ENCODE measurements at places on chromosomes 13 and 19.

- no peak for DNase-seq
Observed at GRCh38 chr19:53671663-53672062, 39.9 kb downstream of the DPRX start.

DNA sequence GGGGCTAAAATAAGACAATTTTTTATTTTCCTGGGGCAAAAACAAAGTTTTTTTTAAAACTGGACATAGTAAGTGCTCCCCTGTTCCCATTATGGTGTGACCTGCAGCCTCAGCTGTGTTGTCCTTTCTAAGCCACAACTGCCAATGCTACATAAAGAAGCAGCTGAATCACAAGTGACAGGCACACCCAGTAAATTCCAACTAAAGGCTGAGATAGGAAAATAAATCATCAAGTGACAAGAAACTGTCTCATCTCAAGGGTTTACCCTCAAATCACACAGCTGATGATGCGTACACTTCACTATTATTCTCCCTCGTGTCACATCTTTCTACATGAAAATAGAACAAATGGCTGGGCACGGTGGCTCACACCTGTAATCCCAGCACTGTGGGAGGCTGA, 28.7 kb downstream of the STK24 start:
- DNase-seq, result no peak

GRCh38 chr19:13579388-13580060, 73.2 kb upstream of the CACNA1A start:
- DNase-seq, result no peak

GRCh38 chr19:15640294-15640903, at the start of gene CYP4F3:
Gene CYP4F3, plus strand, starts transcription at chr19:15640897. Its CDS starts 519 bp downstream, at chr19:15641416.
- peak; percentile 18 for DNase-seq

GRCh38 chr19:48455908-48456562, 661 bp downstream of the KCNJ14 start:
- DNase-seq, result no peak

GRCh38 chr13:100433475-100433874, 155.1 kb downstream of the GGACT start:
- no peak for DNase-seq

DNA sequence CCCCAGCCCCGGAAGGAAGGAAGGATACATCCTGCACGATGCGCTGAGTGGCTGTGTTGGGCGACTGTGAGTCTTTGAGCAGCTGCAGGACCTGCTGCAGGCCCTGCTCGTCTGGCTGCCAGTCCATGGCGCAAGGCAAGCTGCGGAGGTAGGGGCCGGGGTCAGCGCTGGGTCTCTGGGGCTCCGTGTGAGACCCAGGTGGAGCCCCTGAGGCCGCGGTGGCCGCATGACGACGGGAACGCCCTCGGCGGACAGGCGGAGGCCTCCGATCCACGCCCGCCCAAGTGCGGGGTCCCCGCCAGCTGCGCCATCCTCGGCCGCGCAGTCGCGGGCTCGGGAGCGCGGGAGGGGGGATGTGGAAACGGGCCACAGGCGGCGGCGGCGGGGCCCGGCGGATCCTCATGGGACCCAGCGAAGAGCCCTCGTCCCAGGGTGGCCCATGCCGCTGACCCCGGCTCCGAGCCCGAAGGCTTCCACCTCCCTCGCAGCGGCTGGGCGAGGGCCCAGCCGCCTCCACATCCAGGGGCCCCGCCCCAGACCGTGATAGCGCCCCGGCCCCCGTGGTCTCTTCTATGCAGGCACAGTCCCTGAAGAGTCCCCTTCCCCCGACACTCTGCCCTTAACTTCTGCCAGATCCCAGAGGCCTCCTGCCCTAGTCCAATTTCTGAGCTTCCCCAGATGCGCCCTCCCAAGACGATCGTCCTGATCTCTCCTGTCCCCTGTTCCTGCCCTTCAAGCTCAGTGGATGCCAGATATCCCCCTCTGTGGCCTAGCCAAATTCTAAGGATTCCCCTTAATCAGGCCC, 2.7 kb downstream of the TNPO2 start:
- peak; percentile 5 for DNase-seq

DNA sequence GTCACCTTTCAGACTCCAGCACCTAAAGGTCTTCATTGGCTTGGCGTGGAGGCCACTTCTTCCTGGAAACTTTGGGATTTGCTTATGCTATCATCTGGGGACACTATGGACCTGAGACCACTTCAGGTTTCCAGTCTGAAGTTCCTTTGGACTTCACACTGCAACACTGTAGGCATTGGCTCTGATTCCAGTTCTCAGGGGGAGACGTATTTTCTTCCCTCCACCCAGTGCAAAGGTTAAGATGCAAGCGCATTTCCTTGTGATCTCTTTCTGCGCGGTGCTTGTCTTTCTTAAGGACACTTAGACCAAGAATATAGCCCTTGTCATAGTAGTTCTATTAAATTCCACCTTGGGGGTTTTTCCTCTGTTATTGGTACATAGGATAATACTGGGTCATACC, 299.8 kb downstream of the TSHZ3 start:
- DNase-seq, result no peak

DNA sequence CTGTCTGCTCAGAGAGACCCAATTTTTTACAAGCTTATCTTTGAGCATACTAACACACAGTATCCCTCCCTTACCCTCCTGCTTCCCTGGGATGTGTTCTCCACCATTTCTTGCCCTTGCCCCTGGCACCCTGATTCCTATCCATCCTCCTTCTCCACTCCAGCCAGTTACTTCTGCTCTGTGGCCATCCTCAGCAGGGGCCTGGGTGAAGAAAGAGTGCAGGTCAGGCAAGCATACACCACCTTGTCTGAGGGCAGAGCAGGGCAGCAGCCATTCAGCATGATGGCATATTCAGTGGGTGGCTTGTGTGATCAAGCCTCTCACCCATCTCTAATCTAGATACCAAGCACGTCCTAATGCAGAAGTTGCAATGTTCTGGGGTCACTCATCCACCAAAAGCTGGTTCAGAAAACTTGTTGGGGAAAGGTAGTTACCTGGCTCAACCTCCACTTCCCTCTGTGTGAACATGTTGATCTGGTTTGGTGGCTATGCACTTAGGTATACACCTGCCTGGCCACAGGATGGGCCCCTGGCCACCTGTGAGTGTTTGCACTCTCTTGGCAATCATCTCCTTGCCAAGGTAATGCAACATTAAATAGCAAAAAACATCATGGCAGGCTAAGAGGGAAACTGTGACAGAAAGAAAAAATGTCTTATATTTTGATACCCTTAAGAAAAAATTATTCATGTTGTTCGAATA, 900.3 kb upstream of the MIR17HG start:
- no peak for DNase-seq

- DNase-seq, result no peak
Observed at GRCh38 chr13:95624020-95624419, 20.5 kb downstream of the DZIP1 start.

DNA sequence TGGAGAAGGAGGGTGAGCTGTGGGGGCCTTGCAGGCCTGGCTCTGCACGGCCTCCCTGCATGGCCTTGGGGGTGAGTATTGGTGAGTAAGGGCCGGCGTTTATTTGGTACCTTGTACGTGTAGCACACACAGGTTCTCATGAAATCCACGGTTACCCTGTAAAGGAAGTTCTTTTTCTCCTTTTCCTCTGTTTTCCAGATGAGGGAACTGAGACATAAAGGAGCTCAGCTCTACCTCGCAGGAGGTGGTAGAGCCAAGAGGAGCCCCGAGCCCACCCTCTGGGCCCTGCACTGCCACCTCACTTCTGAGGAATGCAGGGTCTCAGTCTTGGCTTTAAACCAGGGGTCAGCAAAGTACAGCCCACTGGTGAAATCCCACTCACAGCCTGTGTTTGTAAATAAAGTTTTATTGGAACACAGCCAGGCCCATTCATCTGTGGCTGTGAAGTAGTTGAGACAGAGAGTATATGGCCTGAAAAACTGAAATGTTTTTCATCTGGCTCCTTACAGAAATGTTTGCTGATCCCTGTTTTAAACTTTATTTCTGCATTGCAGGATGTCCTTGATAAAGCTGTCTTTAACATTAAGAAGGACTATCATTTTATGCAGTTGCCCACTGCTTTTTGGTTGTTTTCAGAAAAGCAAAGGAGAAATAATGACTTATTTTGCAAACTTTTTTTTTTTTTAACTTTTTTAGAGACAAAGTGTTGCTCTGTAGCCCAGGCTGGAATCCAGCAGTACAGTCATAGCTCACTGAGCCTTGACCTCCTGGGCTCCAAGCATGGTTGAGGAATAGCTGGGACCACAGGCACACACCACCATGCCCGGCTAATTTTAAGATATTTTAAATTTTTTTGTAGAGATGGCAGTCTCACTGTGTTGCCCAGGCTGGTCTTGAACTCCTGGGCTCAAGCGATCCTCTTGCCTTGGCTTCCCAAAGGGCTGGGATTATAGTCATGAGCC, 6.4 kb downstream of the EPN1 start:
- DNase-seq, result no peak

- DNase-seq, result no peak
Observed at GRCh38 chr13:107767119-107767518, 448.2 kb downstream of the LIG4 start.

GRCh38 chr19:43468354-43469159, 3.1 kb upstream of the LYPD3 start:
- DNase-seq, result no peak

DNA sequence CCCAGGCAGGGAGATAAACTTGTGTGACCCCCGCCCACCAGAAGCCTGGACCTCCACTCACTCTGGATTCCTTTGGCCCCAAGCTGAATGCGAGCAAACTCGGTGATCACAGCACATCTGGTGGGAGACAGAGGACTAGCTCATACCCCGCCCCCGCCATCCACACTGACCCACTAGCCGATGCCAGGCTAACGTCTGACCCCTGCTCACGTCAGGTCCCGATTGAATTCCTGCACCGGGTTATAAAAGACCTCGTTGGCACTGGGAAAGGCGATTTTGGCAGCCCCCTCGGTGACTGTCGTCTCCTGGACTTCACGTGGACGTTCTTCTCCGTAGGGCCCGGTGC, 631 bp downstream of the TRMT1 start:
- no peak for DNase-seq

GRCh38 chr13:22121146-22121739, 450.4 kb downstream of the FGF9 start:
- DNase-seq, result no peak

DNA sequence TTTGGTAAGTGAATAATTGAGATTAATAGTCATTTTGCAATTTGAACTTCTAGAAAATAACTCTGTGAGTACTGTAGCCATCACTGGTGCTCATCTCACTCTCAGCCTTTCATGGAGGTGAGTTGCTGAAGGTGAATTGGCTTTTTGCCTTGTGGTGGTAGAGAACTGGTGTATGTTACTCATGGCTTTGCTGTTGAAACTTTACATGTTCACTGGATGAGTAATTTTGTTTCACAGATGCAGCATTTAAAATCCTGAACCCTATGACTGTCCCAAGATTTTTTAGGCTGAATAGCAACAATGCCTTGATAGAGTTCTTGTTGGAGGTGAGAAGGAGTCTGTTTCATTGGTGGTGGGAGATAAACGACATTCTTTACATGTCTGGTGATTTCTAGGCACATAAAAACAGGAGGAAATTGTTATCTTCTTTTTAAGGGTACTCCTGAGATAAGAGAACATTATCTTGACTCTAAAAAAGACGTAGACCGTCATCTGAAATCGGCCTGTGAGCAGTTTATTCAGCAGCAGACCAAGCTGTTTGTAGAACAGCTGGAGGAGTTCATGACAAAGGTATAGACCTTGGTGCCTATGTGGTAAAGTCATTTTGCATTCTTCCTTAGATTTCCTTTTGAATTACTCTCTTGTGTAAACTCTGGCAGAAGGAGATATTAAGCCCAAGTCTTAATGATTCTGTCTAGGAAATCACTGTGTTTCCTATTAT, 53.9 kb downstream of the COG3 start:
- DNase-seq, result no peak

DNA sequence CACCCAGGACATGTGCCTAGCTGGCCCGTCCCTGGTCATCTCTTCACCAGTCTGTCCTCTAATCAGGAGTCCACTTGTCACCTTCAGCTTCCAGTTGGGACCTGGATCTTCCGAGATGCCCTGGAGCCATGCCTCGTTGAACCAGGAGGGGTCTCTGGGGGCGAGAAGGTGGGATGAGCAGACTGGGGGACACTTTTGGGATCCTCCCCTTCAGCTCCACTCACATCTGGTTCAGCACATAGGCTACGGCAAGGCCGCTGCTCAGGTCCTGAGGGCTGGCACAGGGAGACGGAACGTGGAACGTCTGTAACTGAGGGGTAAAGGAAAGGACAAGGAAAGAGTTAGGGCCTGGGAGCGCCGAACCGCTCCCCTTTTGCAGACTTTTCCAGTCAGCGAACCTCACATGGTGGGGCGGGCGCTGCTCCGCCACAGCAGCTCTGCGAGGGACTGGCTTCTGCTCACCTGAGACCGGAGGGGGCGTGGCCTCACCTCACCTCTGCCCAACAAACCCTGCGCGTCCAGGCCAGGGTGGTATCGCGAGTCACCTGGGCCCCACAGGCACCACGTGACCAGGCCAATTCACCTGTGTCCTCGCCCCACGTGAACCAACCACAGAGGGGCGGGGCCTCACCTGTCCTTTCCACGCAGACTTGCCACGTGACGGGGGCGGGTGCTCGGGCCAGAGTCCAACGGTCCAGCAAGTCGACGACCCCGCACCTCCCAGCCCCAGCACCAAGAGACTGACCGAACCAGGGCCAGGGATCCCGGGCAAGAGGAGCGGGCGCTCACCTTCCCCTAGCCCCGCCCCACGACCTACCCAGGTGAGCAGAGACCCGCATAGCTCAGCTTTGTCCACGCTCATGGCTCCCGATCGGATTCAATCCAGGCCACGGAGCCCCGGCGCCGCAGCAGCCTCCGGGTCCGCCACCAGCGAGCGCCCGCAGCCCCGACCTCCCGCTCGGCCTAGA, at the start of gene HOOK2:
Gene HOOK2 (minus strand): TSS at position 965 of the 968 bp plus-strand sequence. CDS start 103 bp downstream, at position 862.
- no peak for DNase-seq

GRCh38 chr19:10681658-10682057, 19.6 kb upstream of the QTRT1 start:
- DNase-seq, result no peak

- no peak for DNase-seq
Observed at GRCh38 chr13:85508683-85509329, 290.4 kb downstream of the SLITRK6 start.

DNA sequence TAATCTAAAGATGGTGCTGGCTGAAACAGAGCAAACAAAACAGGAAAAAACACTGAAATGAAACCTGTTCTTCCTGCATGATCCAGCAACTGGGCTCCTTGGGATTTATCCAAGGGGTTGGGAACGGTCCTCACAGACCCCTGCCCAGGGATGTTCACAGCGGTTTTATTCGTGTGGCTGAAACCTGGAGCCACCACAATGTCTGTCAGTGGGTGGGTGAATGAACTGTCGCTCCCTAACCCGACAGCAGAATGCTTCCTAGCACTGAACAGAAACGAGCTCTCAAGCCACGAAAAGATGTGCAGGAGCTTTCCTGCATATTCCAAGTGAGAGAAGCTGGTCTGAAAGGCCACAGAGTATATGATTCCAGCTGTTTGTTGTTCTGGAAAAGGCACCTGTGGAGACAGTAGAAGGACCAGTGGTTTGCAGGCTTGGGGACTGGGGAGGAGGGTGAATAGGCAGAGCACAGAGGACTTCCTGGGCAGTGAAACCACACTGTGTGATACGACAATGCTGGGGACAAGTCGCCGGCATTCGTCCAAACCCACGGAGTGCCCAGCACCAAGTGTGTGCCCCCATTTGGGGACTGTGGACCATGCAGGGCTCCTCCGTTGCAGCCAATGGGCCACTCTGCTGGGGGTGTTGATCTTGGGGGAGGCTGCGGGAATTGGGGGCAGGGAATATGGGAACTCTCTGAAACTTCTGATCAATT, 73.9 kb downstream of the TEX29 start:
- DNase-seq, result no peak

GRCh38 chr19:38321646-38322196, 2.1 kb downstream of the KCNK6 start:
- no peak for DNase-seq

Measured in amygdala (tissue), 56 donors.